ENCODE measurements at places on chromosomes 7 and 10.

- DNase-seq, result no peak
Observed at GRCh38 chr7:32639122-32639521, 143.8 kb downstream of the AVL9 start.

- DNase-seq, result no peak
Observed at GRCh38 chr10:30489346-30489745, 55.4 kb downstream of the MAP3K8 start.

DNA sequence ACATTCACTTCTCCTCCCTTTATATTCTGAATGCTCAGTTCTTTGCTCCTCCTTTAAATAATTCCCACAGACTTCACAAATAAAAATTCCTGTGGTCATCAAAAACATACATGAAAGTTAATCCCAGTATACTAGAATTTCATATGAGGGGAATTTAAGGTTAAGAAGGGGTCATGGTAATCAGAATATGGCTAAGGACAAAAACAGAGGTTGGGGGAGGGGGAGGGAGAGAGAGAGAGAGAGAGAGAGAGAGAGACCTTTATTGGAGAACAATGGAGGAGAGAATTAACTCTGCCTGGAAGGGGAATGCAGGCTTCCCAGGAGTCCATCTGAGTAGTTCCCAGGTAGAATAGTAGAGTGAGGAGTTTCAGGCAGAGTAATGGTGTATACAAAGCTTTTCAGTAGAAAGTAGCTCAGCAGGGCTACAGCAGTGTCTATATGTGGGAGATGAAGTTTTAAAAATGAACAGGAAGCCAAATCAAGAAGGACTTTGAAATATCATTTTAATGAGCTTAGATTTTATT is 5.2 kb upstream of the CUBN start:
- no peak for DNase-seq

DNA sequence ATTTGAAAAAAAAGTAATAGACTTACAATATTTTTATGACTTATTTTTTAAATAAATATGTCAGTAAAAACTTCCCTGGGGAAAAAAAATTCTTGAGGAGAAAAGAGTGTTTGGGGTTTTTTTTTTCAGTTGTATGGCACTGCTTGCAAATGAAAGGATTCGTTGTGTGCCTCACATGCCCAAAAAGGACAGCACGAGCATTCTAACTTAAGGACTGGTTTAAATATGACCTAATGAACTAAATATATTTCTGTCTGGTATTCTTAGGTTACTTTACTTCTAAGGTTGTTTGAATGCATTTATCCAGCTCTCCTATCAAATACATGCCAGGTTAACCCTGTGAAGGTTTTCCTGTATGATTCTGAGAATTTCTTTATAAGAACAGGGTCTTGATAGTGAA is 988 bp upstream of the CD36 start:
- DNase-seq, result no peak

DNA sequence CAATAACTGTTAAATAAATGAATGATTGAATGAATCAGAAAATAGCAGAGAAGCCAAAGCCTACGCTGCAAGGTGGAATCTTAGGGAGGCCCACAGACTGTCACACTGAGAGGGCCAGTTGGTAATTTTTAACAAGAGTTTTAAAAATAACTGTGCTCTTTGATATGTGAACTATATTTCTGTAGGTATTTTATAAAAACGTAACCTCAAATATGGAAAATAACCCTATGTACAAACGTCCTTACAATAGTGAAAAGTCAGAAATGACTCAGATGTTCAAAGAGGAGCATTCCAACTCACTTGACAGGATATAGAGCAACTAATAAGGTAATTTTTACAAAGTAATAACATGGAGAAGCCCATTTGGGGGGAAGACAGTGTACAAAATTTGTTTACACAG is 18.9 kb upstream of the TMEM273 start:
- DNase-seq, result no peak
